Activated CD4-positive, alpha-beta T cell treated with anti-CD3 and anti-CD28 coated beads, Interleukin-2, amount 50 U/mL, for 16 hours (primary cell): ENCODE measurements at places on chromosomes 5 and 9.

- DNase-seq: peak; percentile 82
These were observed at the start of gene RNF130 for GRCh38 chr5:180071531-180072255. Gene RNF130, minus strand, starts transcription at chr5:180071759. Its CDS starts 57 bp downstream, at chr5:180071702.

- peak; percentile 94 for DNase-seq
These were observed at the start of gene JAKMIP2 for GRCh38 chr5:147782110-147783028. Gene JAKMIP2, minus strand, starts transcription at chr5:147782728. Its CDS starts 110,922 bp downstream, at chr5:147671806.

GRCh38 chr5:68337235-68337634 lies 121.7 kb downstream of the PIK3R1 start:
- no peak for DNase-seq

GRCh38 chr9:130352586-130353285 lies 87.2 kb downstream of the HMCN2 start:
- DNase-seq: no peak

- DNase-seq: no peak
These were observed 259.8 kb upstream of the IRX4 start for GRCh38 chr5:2142456-2142954.

DNA sequence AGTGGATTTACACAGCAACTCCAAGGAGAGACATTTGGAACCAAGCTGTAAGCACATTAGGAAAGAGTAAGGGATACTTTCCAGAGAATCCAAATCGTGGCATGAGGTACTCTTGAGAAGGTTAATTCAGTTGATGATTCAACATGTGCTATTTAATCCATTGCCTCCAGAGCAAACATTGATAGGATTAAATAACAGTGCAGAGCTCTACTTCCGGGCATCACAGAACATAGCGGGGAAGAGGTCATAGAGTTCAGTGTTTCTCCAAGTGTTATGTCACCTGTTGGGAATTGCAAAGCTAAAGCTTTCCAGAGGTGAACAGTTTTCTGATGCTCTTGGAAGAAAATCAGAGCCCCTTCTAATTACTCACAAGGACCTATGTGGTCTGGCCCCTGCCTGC lies 127.5 kb downstream of the PPP2R2B start:
- no peak for DNase-seq

GRCh38 chr9:36357639-36358038 lies 42.4 kb downstream of the RNF38 start:
- no peak for DNase-seq
